ENCODE measurements at places on chromosomes 12 and 14.

DNA sequence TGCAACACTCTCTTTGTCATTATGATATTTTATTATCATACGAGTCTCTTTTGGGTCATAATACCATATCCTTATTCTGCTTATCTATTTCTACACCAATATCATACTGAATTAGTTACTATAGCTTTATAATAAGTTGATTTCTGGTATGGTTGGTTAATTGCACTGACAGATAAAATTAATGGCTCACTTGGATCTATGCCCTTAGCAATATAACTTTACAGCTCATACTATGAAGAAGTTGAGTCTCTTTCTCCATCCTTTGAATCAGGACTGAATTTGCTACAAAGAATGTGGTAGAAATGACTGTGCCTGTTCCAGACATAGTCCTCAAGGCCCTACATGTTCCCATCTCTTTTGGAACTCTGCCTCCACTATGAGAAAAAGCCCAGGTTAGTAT lies 139.7 kb upstream of the DYRK2 start:
- no peak for DNase-seq

GRCh38 chr12:47235258-47236040 lies 155.7 kb upstream of the AMIGO2 start:
- DNase-seq: no peak

- DNase-seq: no peak
Observed at GRCh38 chr12:6791931-6792520, 2.7 kb downstream of the CD4 start.

- DNase-seq: no peak
Observed at GRCh38 chr14:88251650-88252049, 71.4 kb downstream of the KCNK10 start.

GRCh38 chr12:2384533-2385351 lies 332.0 kb downstream of the CACNA1C start:
- DNase-seq: peak; percentile 83

DNA sequence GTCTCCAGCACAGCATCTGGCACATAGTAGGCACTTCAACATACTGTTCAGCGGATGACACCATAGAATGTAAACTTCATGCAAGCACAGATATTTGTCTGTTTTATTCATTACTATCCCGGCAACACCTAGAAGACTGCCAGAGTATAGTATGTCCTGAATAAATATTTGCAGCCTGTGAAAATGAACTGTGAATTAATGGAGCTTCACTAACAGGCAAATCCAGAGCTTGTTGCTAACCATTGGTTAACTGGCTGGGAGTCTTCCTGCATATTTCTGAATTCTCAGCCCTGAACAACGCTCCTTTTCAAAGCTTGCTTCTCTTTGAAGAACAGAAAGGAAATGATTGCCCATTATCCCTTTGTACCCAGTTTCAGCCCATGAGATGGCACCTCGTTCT lies 243.3 kb upstream of the CRY1 start:
- DNase-seq: no peak

DNA sequence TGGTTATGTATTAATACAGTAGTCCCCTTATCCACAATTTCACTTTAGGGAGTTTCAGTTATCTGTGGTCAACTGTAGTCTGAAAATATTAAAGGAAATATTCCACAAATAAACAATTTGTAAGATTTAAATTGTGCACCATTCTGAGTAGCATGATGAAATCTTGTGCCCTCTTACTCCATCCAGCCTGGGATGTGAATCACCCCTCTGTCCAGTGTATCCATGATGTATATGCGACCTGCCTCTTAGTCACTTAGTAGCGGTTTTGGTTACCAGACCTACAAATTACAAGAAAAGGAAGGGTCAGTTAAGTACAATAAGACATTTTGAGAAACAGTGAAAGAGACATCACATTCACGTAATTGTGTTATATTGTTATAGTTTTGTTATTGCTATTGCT lies 39.9 kb upstream of the MDGA2 start:
- DNase-seq: no peak

DNA sequence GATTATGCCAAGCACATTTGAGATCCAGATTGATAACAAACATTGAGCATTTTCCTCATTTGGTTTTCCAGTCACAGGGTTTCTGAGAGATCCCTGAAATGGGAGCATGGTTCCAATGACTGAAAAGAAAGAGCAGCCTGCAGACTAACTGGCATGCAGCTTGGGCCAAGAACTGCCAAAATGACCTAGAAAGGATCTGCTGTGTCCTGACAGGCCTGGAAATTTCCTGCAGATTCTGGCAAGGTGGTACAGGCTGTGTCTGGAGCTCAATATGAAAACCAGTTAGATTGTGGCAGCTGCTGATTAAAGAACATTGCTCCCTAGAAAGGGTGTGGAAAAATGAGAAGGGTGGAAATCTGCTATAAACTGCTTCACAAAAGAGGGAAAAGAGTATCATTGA lies 417.3 kb downstream of the IPO8 start:
- DNase-seq: no peak

DNA sequence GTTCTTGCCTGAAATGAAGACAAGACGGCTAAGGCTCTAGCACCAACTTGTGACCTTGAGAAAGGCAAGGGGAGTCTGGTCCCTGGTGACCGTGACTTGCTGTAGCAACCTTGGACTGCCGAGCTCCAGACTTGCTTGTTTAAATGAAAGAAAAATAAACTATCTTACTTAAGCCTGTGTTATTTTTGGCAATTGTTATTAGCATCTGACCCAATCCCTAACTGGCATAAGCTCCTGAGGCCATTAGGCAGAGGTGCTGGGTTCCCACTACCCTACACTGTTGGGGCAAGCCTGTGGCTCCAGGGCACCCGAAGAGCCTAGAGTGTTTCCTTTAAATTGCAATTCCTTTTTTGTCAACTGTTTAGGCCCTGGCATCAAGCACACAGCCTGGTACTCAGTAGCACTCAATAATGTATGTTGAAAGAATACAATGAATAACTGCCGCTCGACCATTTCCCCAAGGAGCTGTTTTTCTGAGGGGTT lies 106.9 kb upstream of the HIF1A start:
- no peak for DNase-seq

DNA sequence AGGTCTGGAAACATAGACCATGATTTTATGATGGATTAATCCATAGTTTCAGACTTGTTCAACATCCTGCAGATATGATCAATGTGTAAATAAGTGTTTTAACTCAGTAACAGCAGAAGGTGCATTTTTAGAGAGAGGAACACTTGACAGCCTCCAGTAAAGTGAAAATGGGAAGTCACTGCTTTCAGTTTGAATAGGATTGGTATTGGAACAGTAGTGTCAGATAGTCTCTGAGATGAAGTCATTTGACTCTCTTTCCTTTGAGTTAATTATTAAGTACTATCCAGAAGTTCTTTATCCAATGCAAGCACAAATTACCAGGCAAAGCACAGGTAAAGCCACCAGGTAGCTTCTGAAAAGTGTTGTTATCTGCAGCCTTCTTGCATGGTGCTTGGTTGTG lies 14.5 kb upstream of the NAV3 start:
- no peak for DNase-seq

DNA sequence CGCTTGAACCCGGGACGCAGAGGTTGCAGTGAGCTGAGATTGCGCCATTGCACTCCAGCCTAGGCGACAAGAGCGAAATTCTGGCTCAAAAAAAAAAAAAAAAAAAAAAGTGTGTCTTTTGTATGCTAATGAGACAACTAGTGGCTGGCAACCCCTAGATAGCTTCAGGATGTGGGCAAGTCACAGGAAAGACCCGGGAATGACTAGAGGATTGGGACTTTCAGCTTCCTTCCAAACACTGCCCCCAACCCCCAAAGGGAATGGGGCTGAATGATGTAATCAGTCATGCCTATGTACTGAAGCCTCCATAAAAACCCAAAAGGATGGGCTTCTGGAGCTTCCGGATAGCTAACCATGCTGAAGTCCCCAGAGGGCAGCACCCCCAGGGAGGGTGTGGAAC lies 28.6 kb downstream of the USP44 start:
- DNase-seq: no peak

DNA sequence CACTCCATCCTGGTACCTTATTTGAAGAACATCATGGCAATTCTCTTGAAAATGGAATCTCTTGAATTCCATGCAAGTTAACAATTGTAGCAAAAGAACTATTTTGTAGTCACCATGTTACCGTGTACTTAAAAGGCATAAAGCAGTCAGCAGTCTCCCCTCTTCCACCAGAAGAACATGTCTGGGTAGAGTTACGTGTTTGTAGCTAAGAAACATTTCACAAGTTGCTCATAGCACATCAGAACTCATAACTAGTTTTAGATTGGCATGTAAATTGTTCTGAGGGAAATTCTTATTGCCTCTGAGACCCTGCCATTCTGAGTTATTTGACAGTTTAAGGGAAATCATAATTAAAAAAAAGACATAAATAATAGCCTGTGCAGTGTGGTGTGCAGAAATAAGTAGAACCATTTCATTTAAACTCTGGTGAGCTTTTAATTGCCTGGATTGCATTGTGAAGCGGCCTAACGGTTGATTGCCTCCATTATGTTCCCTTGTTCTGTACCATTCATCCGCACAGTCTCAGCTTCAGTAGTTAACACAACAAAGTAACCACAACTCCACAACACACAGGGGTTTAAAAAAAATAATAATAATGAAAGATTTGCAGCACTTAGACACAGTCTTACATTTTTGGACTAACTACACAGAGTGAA lies 2.6 kb downstream of the LMO3 start:
- no peak for DNase-seq

DNA sequence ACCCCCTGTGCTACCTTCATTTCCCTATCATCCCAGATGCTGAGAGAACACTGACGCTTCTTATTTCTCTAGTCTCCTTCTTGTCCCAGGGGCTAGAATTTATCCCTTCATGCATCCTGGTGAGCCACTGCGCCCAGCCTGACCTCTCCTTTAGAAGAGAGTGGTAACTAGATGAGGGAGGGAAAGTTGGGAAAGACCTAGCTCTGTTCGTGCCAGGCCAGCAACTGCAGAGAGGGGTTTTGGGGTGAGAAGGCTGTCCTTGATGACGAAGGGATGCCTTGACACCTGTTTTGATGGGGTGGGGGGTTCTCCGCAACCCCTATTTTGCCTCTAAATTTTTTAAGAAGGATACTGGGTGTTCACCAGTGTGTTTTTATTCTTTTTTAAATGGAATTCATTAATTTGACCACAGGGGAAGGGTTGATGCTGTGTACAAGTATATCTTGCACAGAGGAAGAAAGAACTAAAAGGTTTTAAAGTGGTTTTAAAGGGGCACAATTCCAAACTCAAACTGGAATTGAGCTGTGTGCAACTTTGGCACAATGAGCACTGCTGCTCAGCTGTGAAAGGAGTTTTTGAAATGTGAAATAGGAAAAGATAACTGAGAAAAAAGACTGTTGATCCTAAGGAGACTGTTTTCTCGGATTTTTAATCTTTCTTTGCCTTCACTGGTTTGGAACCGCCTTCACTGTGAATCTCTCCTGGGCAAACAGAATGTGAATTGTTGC lies 7.0 kb upstream of the MMP19 start:
- DNase-seq: no peak

DNA sequence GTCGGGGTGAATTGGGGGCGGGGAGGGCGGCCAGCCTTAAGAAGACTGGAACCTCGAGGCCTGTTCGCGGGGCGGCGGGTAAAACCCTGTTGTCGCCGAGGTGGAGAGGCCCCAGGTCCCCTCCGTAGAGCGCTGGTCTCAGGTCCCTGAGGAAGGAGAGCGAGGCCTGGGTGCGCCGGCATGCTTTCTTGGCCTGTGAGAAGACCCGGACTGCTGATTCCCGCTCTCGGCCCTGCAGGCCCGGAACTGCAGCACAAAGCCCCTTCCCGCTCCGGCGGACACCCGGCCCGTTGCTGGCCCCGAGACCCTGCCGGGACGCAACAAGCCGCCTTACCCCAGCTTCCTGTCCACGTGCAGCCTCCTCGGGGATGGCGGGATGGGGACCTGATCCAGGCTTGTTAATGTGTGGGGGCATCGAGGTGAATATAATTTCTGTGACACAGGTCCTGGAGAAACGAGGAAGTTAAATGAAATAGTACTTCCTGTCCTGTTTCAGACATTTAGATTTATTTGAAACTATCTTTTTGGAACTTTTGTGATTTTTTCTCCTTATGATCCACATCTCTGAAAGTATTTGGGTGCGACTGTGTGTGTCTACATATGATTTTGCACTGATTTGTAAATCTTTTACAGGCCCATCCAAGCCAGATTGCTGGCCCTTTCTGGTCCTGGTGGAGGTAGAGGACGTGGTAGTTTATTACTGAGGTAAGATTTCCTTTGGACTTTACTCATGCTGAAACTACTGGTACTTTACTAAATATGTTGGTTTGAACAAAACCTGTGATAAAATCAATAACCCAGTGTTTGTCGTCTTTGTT lies 600 bp downstream of the PNN start:
- DNase-seq: peak; percentile 29

DNA sequence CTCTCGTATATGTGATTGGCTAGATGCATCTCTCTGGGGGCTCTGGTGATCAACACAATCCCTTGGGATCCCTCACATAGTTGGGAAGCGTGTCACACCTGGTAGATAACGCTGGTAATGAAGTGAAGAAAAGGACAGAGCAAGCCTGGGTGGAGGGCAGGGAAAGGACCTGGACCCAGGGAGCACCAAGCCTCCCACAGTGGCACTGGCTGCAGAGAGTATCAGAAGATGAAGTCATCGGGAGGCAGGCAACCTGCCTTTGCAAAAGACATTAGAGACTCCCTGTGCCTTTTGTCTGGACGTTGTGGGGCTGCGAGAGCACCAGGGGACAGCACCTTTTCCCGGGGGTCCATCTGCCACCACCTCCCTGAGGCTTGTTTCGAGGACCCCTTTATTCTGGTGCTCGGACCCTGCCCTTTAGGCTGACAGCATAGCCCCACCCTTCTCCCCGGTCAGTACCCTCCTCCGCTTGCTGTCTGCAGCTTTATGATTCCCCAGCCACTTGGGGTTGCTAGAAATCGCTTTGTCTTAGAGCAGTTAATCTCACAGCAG lies 116.4 kb downstream of the EML1 start:
- no peak for DNase-seq

- DNase-seq: no peak
Observed at GRCh38 chr14:50479041-50479440, 53.3 kb downstream of the MAP4K5 start.

GRCh38 chr12:65642061-65642661 lies 182.1 kb upstream of the HMGA2 start:
- no peak for DNase-seq

DNA sequence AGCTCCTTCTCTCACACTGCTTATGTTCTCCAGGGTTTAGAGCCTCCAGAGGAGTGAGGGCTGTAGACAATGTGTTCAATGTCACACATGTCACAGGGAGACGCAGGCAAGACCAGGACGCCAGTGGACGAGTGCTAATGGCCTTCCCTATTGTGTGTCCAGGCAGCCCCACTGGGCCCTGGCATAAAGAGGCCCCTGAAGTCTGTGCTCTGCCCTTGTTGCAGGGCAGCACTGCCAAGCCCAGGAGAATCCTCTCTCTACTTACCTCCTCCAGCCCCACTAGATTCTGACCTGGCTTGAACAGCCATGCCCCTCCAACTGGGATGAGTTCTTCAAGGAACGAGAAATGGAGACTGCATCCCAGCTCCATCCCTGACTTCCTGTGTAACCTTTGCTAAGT lies 24.8 kb upstream of the TMEM106C start:
- no peak for DNase-seq

DNA sequence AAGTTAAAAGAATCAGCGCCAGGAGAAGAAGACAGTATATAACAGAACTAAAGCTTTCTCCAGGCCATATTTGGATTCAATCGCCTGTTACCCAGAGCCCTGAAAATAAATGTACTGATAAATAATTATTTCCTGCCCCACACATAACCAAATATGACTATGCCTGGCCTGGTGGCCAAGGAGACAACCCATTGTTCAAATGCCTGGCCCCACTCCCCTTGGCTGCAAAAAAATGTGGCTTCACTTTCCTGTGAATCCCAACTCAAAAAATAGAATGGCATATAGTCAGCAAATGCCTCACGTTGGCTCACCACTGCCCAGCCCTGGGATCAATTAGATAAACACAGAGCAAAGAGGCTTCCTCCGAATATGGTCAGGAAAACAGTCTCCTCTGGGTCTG lies 472.1 kb downstream of the BCL11B start:
- DNase-seq: peak; percentile 0

Data from AG10803 (cell line).